ENCODE measurements at places on chromosomes 2 and 18. TPM values are rescaled to one million over a fixed set of nuclear protein-coding genes. Genes with fewer than 3 reads are reported as not detected.

Gene CYP1B1
- total RNA-seq = 0.39 TPM

Gene TEX44
- total RNA-seq = not detected

Gene ZNF892
- total RNA-seq = 15.4 TPM

GRCh38 chr2:138760676-138761075, 19.5 kb downstream of the NXPH2 start:
- no peaks in the 10 kb centered on the region for H3K36me3 ChIP-seq
- no peak overlapping the region for H3K27ac ChIP-seq
- H3K27me3 ChIP-seq = no peaks in the 10 kb centered on the region
- peaks cover 4% of the 10 kb centered on the region for H3K4me1 ChIP-seq

DNA sequence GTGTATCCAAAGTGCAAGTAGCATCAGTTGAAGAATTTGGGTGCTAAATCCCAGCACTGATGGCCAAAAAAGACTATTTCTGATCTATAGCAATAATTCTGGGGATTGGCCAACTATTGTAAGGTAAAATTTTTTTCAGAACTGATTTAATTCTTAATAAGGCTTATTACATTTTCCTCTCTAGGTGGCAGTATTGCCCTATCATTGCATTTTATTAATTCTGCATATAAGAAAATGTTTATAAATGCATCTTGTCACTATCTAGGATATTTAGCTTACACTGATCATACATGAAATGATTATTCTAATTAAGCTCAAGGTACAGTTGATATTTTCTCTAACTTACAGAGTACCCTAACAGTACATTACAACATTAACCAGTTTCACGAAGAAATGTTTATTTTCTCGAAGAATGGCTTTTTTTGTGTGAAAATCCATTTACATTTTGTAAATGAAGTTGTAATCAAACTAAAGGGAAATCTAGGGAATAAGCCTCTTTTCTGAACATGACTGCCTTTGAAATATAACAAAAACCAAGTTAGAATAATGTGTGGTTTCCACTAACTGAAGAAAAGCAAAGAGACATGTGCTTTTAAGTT, 11.0 kb downstream of the TTN start:
- H3K27ac ChIP-seq = no peak overlapping the region
- H3K36me3 ChIP-seq = no peaks in the 10 kb centered on the region
- no peak overlapping the region for H3K4me3 ChIP-seq
- no peak for DNase-seq
- H3K27me3 ChIP-seq = no peaks in the 10 kb centered on the region

- H3K4me1 ChIP-seq = no peaks in the 10 kb centered on the region
- no peak for DNase-seq
- no peak overlapping the region for H3K27ac ChIP-seq
- no peaks in the 10 kb centered on the region for H3K36me3 ChIP-seq
Measured at GRCh38 chr2:54897420-54898310, 152.6 kb downstream of the RTN4 start.
